ENCODE measurements at places on chromosomes 4 and X. TPM values are rescaled to one million over a fixed set of nuclear protein-coding genes. Genes with fewer than 3 reads are reported as not detected.

DNA sequence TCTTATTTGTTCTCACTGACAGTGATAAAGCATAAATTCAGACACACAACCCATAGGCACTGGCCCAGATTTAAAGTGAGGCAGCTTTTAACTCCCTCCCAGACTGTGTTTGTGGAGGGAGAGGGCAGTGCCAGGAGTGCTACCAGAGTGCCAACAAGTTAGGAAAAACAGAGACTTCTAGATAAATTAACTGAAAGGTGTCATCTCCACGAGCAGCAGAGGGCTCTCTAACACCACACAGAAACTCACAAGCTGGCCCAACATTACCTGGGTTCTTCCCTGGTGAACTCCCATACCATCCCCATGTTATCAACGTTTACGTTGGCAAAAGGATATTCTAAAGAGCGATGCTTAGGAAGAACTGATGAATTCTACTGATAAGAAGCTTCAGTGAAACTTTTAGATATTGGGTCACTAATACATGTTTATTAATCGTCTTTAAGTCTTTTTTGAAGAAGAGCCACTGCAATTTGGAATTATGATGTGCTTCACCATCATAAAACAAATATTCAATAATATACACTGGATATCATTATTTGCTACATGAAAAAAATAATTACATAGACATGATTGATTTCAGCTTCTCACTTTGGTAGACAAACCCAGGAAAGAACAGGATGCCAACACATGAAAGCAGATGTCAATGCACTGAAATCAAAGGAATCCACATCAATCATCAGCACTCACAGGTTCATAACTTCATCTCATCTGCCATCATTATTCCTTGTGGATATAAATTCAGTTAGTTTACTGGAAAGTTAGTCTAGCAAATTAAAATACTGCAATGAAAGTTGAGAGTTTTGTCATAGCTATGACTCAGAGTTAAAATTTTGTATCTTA lies 121.2 kb upstream of the NAP1L5 start:
- peak; percentile 79 for DNase-seq

PPP4R3C gene
- total RNA-seq: not detected

DNA sequence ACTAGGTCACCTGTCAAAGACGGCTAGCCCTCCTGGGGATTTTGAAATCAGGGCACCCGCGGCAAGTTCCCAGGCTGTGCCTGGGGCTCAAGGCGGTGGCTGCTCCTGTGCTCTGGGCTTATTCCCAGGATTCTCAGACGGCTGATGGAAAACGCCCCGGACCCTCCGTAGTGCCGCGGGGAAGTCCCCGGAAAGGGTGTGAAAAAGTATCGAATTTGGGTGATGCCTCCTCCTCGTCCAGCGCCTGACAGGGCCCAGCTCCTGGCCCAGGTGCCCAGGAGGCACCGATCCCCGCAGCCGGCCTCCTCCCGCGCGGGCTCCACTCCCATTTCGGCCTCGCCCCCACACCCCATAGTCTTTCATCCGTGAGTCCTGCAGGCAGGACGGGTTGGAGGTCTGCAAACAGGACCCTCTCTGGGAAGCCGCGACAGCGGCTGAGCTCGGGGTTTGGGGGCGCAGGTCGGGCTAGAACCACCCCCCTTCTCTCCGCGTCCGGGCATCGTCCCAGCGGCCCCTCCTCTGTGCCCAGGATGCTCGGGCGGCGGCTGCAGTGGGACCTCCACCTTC lies 1.1 kb upstream of the NSG1 start:
- DNase-seq: no peak

GRCh38 chr4:126871810-126872209 lies 760.9 kb upstream of the INTU start:
- no peak for DNase-seq

DRD5 gene
- total RNA-seq: 0.13 TPM

GPC3 gene
- 2.8 TPM for total RNA-seq

AWAT2 gene
- total RNA-seq: not detected

DNA sequence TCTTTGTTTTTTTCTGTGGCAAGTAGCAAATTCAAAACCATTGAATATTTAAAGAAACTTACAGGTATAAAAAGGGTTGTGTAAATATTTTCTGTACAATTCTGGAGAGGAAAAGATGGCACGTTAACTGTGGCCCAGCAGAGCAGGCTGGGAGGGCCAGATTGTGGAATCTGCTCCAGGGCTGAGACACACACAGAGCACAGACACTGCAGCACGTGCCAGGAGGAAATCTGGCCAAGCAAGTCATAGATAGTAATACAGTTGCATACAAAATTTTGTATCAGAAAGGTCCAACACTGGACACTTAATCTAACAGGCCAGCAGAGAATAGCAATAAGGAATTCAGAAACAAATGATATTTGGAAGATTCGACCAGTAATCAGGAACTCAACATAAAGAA lies 763.7 kb downstream of the PDHA2 start:
- DNase-seq: no peak

- DNase-seq: no peak
Observed at GRCh38 chr4:85780664-85781063, 305.7 kb downstream of the ARHGAP24 start.

SLITRK4 gene
- 0.29 TPM for total RNA-seq

TAF7L gene
- total RNA-seq: not detected

- DNase-seq: no peak
Observed at GRCh38 chr4:125705681-125706080, 390.9 kb downstream of the FAT4 start.

GRCh38 chr4:6121276-6121850 lies 79.0 kb downstream of the JAKMIP1 start:
- DNase-seq: no peak

GRCh38 chrX:150100261-150100660 lies 162.0 kb upstream of the EOLA2 start:
- no peak for DNase-seq

- peak; percentile 18 for DNase-seq
Observed at GRCh38 chr4:8688041-8688907, 95.7 kb downstream of the CPZ start.

GRCh38 chr4:84498935-84499623 lies at the start of gene NKX6-1:
TSS of gene NKX6-1 (minus strand) at chr4:84499292. CDS start at chr4:84498228, 1,064 bp downstream.
- peak; percentile 65 for DNase-seq

DNA sequence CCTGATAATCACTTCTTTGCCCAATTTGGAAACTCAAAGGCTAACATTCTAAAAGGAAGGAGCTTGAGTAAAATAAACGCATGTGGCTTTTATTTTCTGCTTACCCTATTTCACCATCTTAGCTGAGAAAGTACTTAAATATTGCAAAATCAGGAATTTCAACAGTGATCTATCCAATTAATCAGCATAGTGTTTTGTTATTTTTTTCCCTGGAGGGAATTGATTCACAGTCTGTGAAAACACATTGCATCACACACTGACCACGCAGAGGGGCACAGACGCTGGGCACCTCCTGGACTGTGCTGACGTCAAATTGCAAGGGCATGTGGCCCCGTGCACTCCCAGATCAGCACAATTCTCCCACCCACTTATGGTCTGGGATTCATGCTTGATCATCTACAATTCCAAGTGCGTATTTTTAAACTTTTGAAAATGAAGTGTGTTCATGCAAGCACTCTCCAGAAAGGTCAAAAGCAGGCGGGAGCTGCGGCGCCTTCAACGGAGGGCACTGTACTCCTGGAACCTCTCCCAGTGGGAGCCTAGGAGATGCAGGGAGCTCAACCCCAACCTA lies 320.6 kb upstream of the PPARGC1A start:
- peak; percentile 55 for DNase-seq

DNA sequence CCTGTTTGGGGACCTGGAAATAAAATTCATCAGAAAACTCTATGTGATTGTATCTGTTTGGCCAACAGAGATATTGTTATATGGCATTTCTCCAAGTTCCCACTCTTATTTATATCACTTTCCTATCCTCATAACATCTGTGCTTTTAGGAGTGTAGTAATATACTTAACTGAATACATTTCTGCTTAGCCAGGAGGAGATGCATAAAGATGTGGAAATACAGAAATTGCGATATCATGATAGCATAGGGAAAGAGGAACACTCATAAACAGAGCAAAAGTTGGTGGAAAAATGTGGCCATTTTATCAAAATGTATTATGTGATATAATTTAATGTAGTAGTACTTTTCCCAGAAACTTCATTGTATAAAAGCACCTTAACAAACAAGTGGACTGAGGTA lies 46.1 kb upstream of the TSPAN7 start:
- no peak for DNase-seq

ADH1B gene
- 447 TPM for total RNA-seq

CA5B gene
- 9.3 TPM for total RNA-seq

DNA sequence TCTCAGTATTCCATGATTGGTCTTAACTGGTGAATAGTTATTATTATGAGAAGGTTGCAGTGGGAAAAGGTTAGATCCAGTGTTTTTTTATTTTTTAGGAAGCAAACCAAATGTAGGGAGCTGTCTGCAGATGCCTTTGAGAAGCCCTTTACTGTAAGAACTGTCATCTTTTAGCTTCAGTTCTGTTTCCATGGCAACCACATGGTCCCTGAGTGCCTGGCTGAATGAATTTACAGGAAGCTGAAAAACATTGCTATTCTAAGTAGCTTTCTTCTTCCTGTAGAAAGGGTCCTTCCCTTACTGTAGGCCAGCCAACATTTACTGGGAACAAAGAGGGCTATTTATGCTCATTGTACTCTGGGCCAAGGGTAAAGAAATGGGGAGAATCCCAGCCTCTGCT lies 103.3 kb downstream of the DCLK2 start:
- no peak for DNase-seq

- no peak for DNase-seq
Observed at GRCh38 chr4:188032583-188032982, 37.0 kb downstream of the ZFP42 start.

TFDP3 gene
- total RNA-seq: not detected

RAB33A gene
- 0.47 TPM for total RNA-seq

NPFFR2 gene
- not detected for total RNA-seq

DNA sequence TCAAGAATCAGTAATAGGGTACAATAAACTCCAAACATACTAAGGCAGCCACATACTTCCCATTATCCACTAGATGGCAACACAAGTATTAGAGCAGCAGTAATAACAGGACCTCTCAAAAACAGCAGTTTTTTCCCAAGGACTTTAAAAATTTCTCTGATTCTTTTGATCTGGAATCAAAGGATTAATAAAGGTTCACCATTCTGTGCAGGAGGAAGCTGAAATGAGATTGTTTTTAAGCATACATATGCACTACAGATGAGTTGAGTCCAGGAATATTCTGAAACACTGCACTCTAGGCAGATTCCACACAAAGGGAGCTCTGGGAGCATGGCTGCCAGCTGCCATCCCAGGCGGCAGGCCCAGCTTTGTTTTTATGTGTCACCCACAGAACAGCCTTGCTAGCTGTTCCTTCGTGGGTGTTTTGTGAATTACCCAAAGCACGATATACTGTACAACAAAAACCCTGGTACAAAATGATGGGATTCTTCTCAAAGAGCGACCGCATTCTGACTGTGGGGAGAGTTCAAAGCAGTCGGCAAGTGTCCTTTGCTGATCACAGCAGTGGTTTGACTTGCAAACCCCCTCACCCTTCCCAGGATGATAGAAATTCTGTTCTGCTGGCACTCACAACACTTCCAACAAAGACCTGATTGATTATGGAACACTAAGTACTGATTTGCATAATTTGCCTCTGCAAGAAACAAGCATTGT lies 61.0 kb downstream of the STX18 start:
- DNase-seq: no peak

GRCh38 chr4:75710246-75710645 lies 14.1 kb upstream of the USO1 start:
- DNase-seq: no peak

YY2 gene
- 1.9 TPM for total RNA-seq

GRCh38 chr4:175970724-175971123 lies 94.9 kb upstream of the WDR17 start:
- no peak for DNase-seq

OTUD4 gene
- total RNA-seq: 29.9 TPM

- DNase-seq: no peak
Observed at GRCh38 chr4:85556283-85556682, 81.3 kb downstream of the ARHGAP24 start.

- no peak for DNase-seq
Observed at GRCh38 chr4:6231663-6232165, 31.4 kb upstream of the JAKMIP1 start.

SMPX gene
- total RNA-seq: not detected

SLC25A31 gene
- total RNA-seq: not detected

P2RY4 gene
- total RNA-seq: 5.7 TPM

GRCh38 chr4:183903021-183903760 lies 1.9 kb upstream of the STOX2 start:
- no peak for DNase-seq

DKC1 gene
- 31.7 TPM for total RNA-seq

- DNase-seq: no peak
Observed at GRCh38 chr4:183798301-183799253, 106.5 kb upstream of the STOX2 start.

BMX gene
- 2.4 TPM for total RNA-seq

LINC00632 gene
- total RNA-seq: 172 TPM
